Stimulated activated naive CD4-positive, alpha-beta T cell treated with Interleukin-2 at 50 U/mL for 16 hours (primary cell): ENCODE measurements at places on chromosomes 5 and 9.

DNA sequence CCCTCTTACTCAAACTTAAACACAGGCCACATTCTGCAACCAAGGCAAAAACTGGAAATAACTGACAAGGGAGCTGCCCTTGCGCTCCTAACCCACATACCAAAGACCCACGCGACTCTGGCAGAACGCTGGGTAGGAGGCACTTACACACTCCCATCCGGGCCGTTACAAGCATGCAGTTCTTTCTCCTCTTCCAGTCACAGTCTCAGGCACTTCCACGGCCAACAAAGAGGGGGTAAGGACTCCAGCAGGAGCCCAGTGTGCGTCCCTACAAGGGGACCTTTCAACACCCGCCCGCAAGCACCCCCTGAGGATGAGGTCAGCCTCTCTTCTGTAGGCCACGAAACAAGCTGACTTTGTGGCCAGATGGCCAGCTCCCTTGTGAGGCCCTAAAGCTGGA is 57.4 kb downstream of the SERINC5 start:
- no peak for DNase-seq

DNA sequence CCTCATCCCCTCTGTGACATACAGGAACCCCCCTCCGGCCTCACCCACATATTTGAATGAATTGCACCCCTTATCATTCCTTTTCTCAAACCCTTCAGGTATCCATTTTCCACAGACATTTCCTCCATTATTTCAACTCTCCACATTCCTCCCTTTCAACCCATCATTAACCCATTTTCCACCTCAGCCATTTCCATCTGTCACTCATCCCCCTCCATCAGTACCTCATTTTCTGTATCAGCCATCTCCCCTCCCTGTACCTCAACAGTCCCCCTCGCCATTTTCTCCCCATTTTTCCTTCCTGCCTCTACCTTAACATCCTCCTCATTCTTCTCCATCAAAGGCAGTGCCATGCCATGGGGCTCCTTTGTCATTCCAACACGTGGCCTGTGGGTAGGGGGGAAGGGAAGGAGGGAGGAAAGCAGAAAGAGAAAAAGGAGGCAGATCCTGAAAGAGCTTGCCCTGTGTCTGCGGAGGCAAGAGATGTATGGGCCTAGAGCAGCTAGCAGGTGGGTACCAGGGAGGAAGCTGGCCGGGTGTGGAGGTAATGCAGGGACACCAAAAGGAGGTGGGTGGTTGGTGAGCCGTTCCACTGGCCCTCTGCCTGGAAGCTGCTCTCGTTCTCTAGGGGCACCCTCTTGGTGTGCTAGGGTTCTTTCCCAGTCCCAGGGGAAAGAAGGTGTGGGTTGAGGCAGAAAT is 1.5 kb downstream of the DNAJB5 start:
- DNase-seq, result no peak

- no peak for DNase-seq
These were observed 75.4 kb downstream of the NDUFAF2 start for GRCh38 chr5:61020415-61020814.

DNA sequence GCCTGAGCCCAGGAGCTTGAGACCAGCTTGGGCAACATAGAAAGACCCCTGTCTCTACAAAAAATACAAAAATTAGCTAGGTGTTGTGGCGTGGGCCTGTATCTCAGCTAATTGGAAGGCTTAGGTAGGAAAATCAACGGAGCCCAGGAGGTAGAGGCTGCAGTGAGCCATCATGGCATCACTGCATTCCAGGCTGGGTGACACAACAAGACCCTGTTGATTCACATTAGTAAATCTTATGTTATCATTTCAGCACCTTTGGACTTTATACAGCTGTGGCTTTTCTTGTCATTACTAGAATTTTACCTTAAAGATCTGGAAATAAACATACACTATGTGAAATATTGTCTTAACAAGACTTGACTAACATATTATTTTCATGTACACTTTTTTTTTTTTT is 185.0 kb downstream of the ZNF608 start:
- no peak for DNase-seq

DNA sequence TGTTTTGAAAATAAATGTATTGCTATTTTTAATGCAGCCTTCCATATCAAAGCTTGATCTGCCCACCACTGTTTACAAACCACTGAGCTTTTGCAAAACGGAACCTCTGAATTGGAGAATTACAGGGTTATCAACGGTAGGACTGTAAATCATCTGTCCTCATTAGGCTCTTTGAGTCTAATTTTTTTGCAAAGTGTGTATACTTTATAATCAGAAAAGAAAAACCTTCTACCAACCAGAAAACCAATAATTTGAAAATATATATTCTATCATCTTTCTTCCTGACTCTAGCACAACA is 6.8 kb upstream of the SLC2A8 start:
- DNase-seq, result no peak
